ENCODE measurements at places on chromosomes 11 and 22.

GRCh38 chr22:47130883-47131631 is 368.6 kb downstream of the TBC1D22A start:
- no peak for DNase-seq

DNA sequence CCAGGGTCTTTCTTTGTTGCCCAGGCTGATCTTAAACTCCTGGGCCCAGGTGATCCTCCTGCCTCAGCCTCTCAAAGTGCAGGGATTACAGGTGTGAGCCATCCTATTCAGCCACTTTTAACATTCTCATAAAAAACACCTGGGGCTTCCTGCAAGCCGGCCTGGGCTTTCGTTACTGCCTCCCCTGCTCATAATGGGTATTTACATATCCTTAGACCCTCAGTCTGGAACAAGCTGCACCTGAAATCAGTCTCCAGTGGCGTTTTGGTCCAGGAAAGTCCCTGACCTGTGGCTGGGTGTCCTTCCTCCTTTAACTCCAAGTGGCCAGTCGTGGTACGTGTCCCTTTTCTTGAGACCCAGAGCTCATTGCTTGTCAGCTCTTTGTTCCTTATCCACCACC is 320.7 kb downstream of the TMEM135 start:
- DNase-seq: no peak

DNA sequence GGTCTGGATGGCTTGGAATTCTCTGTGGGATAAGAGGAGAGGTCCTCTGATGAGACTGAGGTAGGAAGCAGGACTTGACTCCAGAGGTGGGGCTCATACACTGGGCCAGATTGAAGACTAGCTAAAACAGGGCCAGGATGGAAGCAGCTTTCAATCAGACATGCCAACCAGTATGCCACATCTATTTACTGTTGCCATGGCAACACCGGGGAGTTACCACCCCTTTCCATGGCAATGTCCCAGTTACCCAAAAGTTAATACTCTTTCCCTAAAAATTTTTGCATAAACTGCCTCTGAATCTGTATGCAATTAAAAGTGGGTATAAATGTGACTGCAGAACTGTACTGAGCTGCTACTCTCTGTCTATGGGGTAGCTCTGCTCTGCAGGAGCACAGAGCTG is 247.5 kb upstream of the ZBED5 start:
- DNase-seq: no peak

GRCh38 chr11:134628426-134628825 is 216.4 kb upstream of the B3GAT1 start:
- DNase-seq: no peak

GRCh38 chr11:91219535-91219934 is 996.7 kb upstream of the CHORDC1 start:
- DNase-seq: peak; percentile 42

DNA sequence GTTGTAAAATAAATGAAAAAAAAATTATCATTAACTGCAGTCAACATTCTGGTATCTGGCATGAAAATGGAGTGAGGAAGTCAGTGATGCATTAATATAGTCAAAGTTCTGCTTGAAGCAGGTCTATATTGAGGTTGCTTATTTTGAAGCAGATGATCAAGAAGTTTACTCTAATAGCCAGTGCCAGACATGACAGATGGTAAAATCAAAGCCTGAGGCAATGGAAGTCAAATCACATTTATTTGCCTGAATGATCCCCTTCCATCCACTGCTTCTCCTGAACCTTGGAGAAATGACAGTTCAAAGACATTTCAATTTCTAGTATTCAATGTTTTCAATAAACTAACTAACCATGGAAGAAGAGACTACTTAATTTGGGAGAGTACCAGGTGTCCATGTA is 430.0 kb downstream of the FAM181B start:
- no peak for DNase-seq

DNA sequence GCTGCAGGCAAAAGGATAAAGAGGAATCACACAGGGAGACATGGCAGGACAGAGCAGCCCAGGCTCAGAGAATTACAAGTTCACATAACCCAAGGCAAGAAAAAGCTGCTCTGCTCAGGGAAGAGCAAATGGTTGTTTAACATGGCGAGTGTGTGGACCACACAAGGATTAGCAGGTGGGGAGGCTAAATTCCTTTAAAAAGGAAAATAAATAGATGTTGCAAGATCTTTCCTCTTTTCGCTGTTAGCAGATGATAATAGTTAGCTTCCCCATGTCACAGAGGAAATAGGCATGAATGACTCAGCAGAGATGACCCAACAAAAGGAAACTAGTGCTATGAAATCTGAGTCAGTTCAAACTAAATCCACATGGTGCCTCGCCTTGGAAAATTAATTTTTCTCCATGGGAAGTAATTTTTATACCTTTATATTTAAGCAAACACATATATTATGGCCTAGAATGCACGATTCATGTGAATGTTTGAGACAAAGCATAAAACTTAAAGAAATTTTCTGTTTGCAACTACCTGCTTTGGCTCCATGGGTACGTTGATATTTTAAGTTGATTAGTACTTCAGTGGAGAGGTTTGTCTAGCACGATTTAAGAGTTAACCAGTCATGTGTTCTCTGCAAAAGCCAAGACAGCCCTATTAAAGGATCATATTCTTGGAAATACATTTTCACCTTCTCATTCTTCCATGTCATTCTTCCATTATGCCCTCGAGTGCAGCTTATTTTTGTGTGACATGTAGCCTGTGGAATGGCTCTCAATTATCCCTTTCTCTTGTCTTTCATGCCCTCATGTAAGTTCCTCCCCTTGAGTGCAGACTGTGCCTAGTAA is 38.5 kb upstream of the FJX1 start:
- peak; percentile 87 for DNase-seq

GRCh38 chr11:100336873-100337272 is 350.2 kb upstream of the ARHGAP42 start:
- no peak for DNase-seq

GRCh38 chr11:102791271-102792036 is 6.5 kb downstream of the MMP1 start:
- peak; percentile 67 for DNase-seq

Data from fibroblast of lung (primary cell).